ENCODE measurements at places on chromosomes 16 and 17. TPM values are rescaled to one million over a fixed set of nuclear protein-coding genes. Genes with fewer than 3 reads are reported as not detected.

DNA sequence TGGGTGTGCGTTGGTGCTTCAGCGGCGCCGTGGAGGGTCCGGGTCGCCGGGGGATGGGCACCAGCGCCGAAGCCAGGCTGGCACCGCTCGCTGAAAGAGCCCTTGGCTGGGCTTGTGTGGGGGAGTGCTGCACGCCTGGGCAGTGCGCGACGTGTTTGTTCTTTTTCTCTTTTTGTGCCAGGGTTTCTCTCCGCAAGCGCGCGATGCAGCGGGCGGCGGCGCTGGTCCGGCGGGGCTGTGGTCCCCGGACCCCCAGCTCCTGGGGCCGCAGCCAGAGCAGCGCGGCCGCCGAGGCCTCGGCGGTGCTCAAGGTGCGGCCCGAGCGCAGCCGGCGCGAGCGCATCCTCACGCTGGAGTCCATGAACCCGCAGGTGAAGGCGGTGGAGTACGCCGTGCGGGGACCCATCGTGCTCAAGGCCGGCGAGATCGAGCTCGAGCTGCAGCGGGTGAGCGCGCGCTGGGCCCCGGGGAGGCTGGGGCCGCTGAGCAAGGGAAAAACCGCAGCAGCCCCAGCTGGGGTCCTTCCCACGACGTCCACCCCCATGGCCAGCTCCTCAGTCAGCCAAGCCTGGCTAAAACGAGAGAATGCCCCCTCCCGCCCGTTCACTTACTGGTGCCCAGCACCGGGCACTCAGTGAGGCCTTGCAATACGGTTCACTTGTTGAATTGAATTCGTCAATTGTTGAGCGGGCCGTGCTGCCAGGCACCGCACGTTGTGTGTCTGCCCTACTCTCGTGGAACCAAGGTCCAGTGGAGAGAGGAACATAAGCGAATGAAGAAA lies 541 bp downstream of the GPT2 start:
- DNase-seq: peak; percentile 42

DNA sequence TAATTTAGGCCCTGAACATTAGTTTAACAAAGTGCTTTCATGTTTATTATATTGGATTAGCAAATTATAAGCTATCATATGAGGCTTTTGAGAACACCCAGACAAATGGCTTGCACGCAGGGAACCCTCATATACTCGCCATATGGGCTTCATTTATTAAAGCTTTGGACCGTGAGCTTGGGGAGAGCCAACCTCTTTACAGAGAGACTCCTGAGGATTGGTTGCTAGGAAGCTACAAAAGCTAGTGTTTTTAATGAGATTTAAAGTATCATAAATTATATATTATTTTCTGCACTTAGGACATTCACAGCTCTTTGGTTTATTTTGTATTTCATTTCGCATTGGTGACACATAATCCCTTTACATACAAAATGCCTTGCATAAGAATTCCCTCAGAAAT lies 193.8 kb upstream of the TOX3 start:
- no peak for DNase-seq

DNA sequence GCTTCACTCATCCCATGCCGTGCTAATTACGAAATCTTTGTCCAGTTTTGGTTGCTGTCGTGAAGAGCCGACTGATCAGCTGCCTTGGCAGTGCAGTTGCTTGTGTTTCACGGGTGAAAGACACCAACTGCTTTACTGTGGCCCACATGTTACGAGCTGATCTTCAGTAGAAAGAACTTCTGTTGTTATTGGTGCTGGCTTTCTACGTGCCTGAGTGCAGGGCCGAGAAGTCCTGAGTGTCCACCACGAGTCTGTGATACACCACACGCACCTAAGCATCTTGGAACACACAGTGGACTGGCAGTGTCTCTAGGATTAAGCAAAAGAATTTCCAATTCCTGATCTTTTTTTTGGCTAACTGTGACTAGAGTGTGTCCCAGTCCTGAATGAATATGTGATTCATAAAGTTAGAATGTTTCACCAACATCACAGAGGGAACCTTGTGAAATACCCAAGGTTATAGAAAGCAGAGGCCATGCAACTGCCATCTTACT lies 70.4 kb upstream of the CLEC18A start:
- DNase-seq: no peak

- DNase-seq: no peak
Measured at GRCh38 chr17:82031303-82031884, at the start of gene RAC3. Gene RAC3 (plus strand): TSS chr17:82031678. CDS start chr17:82031762, 84 bp downstream.

PCTP gene
- total RNA-seq: 22.2 TPM

BLTP2 gene
- 73.8 TPM for total RNA-seq

Measured in left ventricle myocardium superior (tissue), 1 donor.